Stimulated activated CD8-positive, alpha-beta memory T cell treated with anti-CD3 and anti-CD28 coated beads, Interleukin-15, amount 100 ng/mL, for 48 hours (primary cell): ENCODE measurements at places on chromosomes 16 and 17.

- DNase-seq = no peak
Measured at GRCh38 chr16:88451586-88452481, 1.2 kb upstream of the ZFPM1 start.

DNA sequence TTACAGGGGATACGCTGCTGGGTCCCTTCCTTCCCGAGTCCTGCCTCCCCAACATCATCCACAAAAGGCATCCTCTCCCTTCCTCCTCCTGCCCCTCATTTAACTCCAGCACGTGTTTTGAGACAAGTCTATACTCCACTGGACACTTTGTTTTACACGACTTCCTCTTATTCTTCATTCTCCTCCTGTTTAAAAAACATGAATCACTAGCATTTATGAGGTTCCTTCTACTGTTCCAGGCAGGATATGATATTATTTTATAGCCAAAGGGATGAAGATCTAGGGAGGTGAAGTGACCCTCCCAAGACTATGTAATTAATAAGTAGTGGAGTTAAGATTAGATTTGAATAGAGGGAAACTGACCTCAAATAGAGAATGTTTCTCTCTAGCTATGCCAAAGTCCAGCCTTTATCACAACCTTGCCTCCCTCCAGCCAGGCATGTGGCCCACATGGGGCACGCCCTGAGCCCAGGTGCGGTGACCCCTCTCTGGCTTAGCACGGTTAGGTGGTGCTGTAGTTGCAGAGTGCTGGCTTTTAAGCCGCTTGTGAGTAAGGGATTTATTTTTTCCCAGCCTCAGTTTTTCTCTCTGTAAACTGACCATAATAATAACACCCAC, 1.3 kb upstream of the HSD17B2 start:
- no peak for DNase-seq

GRCh38 chr16:53022374-53022773, 30.3 kb downstream of the CHD9NB start:
- no peak for DNase-seq

DNA sequence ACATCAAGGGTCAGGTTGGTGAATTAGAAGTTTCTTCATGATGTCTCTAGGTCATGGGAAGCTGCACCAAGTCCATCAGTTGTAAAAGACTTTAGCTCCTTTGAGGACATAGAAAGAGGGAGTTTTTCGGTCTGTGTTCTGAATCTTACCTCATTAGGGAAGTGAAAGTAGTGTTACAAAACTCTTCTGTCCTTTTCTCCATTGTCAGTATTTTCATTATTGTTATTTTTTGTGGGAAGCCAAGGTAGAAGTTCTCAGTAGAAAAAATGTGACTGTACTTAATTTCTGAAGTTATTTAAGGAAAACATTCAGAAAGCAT, 24.2 kb downstream of the MAP3K3 start:
- DNase-seq = no peak

- DNase-seq = no peak
Measured at GRCh38 chr16:66001432-66001831, 365.1 kb upstream of the CDH5 start.
